ENCODE measurements at places on chromosomes 13 and 19.

DNA sequence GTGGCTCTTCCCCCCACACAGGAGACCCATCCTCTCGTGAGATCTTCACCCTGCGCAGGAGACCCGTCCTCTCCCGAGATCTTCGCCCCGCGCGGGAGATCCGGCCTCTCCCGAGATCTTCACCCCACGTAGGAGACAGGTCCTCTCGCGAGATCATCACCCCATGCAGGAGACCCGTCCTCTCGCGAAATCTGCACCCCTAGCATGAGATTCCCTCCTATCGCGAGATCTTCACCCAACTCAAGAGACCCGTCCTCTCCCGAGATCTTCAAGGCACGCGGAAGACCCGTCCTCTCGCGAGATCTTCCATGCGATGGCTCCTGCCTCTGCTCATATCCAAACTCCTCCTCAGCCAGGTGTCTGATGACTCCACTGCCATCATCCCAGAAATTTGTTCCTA, 24.3 kb downstream of the LAIR2 start:
- DNase-seq = no peak

- no peak for DNase-seq
Observed at GRCh38 chr13:40624383-40624782, 42.1 kb downstream of the FOXO1 start.

GRCh38 chr19:55085923-55086715, 10.4 kb downstream of the EPS8L1 start:
- DNase-seq = no peak

GRCh38 chr19:35042056-35042730, 672 bp downstream of the HPN start:
- no peak for DNase-seq

DNA sequence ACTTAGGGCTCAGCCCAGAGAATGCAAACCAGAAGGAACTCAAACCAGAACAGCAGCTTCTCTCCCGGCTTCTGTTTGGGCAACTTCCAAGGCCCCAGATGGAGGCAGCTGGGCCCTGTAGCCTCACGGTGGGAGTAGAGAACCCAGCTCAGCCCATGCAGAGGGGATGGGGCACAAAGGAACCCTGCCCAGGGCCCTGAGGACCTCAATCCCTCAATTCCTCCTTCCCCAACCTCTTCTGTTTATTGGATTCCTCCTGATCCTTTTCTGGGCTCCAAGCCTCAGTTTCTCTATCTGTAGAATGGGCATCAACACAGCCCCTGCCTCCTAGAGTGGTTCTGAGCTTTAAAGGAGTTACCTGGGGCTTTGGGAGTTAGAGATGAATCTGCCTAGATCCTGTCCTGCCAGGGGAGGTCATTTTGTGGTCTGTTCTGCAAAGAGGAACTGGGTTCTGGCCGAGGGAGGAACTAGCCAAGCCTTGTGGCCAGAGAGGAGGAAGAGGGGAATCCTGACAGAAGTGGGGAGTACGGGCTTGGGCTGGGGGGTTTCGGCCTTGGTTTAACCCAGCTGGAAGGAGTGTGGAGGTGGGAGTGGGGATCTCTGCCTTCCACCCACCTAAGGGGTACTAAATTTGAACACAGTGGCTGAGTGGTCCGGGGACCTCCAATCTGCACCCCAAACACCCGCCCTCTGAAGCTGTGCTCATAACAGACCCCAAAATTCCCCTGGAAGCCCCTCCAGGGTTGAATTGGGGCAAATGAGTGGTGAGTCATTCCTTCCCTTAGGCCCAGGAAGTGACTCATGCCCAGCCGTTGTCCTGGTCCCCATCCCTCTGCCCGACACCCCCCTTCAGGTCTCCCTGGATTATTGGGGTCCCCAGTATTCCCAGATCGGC, 2.7 kb downstream of the ADGRE5 start:
- peak; percentile 60 for DNase-seq

DNA sequence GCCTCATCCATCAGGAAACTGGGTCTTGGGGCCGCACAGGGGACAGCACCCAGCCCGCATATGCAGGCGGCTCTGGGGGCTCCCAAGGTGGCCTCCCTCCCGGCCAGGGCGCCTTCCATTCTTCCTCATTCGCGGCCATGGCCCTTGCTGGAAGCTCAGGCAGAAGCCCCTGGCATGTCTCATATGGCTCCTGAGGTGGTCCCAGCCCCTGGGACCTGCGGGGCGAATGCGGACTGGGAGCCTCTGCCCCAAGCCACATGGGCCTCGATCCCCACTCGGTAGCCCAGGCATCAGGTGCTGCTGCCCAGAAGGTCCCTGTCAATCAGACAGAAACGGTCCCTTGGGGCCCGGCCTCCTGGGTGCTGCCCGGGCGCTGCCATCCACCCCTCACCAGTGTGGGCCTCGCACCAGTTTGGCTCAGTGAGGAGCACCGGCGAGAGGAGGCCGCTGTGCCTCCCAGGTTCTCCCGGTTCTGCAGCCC, 301.6 kb downstream of the TEX29 start:
- DNase-seq = no peak

GRCh38 chr19:10462557-10462956, 40.6 kb downstream of the KEAP1 start:
- no peak for DNase-seq

DNA sequence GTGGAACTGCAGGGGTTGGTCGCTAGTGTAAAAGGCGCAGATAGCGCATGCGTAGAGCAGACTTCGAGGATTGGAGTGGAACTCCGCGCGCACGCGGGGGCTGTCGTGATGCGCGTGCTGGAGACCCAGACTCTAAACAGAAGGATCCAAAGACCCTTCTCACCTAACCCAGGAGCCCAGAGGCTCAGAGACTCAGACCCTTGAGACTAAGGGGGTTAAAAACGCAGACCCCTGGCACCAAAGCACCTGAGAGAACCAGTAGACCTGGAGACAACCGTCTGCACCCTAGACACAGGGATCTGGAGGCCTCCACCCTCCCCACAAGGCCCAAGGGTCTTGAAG, 567 bp upstream of the CTU1 start:
- DNase-seq = no peak

DNA sequence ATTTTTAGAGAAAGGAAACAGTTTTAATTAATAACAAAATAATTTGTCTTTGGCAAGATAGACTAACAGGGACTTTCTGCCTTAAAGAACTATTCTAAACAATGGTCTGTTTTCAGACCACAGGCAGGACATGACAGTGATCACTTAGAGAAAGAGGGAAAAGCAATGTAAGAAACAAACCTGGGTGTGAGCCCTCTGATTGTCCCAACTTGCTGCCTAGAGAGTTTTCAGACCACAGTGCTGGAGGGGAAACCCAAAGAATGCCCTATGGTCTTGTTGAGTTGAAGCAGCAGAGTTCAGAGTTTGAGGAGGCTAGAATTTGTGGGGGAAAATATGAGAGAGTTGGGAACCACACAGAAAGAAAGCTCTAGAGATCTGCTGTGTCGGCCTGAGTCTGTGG, 38.1 kb downstream of the DGKH start:
- DNase-seq = no peak

DNA sequence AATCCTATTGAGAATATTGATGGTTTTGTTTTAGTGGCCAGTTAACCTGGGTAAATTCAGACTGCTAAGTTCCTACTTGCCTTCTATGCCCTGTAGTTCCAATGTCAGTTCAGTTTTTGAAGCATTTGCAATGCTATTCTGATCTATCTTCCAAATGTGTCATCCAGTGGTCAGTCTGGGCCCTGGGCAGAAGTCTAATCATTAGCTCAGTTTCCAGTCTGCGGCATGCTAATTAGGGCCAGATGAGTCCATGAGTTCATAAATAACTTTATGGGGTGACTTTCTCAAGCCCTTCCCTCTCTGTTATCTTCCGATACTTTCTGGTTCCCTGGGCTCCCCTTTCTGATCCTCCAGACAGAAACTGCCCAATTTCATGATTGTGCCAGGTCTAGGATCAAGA, 32.7 kb downstream of the FAM187B start:
- no peak for DNase-seq

GRCh38 chr13:77062097-77062496, 35.1 kb upstream of the FBXL3 start:
- DNase-seq = no peak

DNA sequence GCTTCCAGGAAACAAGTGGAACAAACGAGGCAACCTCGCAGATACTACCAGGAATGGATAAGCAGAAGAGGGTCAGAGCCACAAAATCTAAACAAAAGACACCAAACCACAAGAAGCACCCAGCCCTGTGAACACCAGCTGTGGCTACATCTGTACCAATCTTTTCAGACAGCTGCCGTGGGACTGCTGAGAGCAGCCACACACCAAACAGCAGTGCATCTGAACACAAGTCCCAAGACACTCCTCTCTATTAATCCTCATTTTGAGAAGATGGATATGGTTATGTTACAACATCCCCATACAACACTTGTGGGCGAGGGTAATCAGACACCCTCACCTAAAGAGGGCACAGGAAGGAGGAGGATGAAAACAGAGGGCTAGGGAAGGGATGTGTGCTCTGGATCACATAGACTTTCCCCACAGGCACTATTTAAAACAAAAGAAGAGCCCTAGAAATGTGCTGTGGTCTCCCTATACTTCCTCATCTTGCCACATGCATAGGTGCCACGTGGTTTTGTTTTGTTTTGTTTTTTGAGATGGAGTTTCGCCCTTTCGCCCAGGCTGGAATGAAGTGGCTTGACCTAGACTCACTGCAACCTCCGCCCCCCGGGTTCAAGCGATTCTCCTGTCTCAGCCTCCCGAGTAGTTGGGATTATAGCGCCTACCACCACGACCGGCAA, 41.6 kb upstream of the ZNF14 start:
- no peak for DNase-seq

- no peak for DNase-seq
Observed at GRCh38 chr13:23687614-23688013, 117.4 kb downstream of the TNFRSF19 start.

DNA sequence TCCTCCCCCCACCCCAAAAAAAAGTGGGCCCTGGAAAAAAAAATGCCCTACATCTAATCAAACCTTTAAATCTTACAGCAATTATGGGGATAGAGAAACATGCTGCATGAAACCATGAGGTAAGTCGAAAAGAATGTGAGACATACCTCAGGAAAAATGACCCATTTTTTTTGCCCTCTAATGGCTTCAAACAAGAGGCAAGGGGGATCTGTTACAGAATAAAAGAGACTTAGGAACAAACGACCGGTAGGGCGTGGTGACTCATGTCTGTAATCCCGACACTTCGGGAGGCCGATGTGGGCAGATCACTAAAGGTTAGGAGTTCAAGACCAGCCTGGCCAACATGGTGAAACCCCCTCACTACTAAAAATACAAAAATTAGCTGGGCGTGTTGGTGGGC, 8.4 kb downstream of the RGL3 start:
- DNase-seq = no peak

GRCh38 chr19:39916236-39916635, 18.2 kb downstream of the FCGBP start:
- DNase-seq = no peak

- DNase-seq = no peak
Observed at GRCh38 chr19:51012661-51013190, 6.8 kb downstream of the KLK10 start.

DNA sequence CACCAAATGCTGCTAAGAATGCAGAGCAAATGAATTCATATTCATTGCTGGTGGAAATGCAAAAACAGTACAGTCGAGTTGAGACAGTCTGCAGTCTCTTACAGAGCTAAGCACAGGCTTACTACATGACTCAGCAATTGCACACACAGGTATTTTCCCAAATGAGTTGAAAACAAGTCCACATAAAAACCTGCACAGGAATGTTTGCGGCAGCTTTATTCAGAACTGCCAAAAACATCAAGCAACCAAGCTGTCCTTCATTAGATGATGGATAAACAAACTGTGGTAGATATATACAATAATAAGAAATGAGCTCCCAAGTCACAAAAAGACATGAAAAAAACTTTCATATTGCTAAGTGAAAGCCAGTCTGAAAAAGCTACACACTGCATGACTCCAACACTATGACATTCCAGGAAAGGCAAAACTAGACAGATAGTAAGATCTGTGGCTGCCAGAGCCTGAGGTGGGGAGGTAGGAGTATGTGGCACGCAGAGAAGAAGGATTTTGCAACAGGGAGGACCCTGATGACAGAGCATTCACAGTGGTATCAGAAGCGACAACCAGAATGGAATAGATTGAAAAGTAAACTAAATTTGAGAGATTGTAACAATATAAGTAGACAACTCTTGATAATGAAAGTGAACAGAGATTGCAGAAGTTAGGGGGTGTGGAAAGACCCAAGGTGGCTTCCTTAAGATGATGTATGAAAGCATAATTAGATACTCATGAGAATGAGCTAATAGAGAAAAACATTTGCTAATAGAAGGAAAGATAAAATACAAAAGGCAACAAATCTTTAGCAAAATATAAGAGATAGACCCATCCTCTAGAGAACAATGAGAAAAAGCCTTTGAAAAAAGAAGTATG, 52.7 kb downstream of the TSC22D1 start:
- peak; percentile 21 for DNase-seq
